ENCODE measurements at places on chromosomes 3 and 15.
A peak's percentile ranks its signal among the peaks of the same experiment; 100 is the strongest.

GRCh38 chr3:35064761-35065160 lies 574.6 kb upstream of the ARPP21 start:
- no peak for DNase-seq

DNA sequence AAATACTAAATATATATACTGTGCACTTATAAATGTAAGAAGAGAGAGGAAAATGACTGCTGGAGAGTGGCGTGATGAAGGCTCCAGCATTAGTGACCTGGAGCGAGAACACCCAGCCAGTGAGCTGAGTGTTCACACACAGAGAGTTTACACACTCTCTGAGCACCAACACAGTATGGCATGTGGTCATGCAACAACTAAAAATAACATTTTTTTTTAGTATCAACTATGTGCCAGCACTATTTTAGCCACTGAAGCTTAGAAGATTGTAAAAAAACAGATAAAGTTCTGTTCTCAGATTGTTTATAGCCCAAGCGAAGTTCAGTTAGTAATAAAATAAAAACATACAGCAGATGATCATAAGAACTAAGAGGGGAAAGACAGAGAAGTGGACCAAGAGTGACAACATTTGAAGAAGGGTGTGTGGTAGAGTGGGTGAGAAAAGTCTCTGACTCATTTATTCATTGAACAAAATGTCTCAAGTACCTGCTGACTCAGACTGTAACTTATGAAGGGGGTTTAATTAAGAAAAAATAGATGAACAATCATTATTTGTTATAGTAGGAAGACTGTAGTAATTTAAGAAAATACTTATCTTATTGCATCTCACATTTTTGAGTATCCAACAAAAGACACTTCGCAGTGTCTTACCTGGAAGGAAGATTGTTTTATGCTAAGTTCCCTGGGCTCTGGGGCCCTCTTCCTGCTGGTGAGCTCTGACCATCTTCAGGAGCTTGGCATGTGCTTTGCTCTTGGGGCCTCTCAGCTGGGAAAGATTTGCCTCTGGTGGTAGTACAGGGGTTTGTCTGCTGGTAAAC lies 43.8 kb downstream of the GAP43 start:
- DNase-seq: no peak

DNA sequence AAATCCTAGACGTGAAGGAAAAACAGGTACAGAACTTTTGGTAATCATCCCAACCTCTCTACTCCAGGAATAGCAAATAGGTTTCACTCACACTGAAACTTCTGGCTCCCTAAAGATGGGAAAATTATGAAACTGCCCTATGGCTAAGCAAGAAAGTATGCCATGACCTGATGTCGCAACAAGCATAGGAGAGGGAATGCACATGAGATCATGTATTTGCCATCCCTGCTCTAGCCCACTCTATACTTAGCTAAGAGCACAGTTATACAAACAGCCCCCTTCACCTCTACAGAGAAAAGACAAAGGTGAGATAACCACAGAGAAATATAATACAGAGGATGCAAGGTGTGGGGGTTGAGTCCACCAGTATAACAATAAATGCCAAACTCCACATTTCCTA lies 102.7 kb downstream of the TBC1D5 start:
- no peak for DNase-seq

- DNase-seq: no peak
Measured at GRCh38 chr3:154507727-154508126, 77.7 kb upstream of the GPR149 start.

DNA sequence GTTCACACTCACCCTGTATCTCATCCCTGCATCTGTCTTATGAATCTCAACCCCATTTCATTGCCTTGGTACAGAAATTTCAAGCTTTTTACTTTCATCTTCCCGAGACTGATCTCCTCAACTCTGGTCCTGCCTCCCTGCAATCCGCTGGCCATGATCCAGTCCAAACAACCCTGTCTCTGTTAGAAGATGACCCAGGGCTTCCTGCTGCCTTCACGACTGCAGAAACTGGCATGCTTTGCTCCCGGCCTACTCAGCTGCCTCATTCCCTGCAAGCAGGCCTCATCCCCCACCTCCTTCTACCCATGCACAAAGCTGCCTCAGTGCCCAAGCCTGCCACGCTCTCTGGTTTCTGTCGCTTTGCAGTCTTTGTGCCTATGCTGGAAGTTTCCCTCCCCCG lies 12.4 kb downstream of the HES1 start:
- DNase-seq: peak; percentile 85

- DNase-seq: no peak
Measured at GRCh38 chr3:140103986-140104645, 169.1 kb downstream of the CLSTN2 start.

- DNase-seq: peak; percentile 59
Measured at GRCh38 chr3:69787436-69788168, 48.3 kb downstream of the MITF start.

- no peak for DNase-seq
Measured at GRCh38 chr3:184459355-184459754, 79.5 kb downstream of the CHRD start.

- peak; percentile 93 for DNase-seq
Measured at GRCh38 chr15:68795298-68795848, 25.3 kb downstream of the ANP32A start.

- DNase-seq: no peak
Measured at GRCh38 chr3:126417515-126417914, 22.8 kb downstream of the CFAP100 start.

- DNase-seq: peak; percentile 97
Measured at GRCh38 chr15:23690450-23690852, 3.3 kb upstream of the NDN start.

GRCh38 chr15:39575180-39575579 lies 5.7 kb upstream of the THBS1 start:
- no peak for DNase-seq

- DNase-seq: no peak
Measured at GRCh38 chr3:177898185-177898584, 638.1 kb upstream of the KCNMB2 start.

- no peak for DNase-seq
Measured at GRCh38 chr3:89402051-89402450, 294.6 kb downstream of the EPHA3 start.

DNA sequence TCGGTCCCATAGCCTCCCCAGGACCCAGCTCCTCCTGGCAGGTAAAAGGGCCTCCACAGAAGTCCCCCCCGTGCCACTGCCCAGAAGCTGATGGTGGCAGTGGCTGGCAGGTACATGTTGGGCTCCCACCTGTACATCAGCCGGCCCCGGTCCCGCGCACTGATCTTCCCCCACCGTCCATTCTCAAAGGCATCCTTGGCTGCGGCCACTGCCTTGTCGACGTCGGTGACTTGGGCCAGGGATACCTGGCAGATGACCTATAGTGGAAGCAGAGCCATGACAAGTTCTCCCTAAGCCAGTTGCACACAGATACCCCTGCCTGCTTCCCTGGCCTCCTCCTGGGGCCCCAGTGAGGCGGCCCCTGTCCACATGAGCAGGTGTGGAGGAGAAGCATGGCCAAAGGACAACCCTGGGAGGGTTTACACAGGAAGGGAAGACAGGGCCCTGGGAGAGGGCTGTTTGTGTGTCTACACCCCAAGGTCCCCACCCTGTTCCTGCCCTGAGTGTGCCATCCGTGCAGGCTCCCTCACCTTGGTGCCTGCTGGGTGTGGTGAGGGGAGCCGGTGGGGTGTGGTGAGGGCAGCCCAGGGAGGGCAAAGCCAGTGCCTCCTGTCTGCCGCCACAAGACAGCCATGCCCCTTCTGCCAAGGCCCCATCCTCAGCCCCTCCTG lies 44.8 kb downstream of the ALDH1L1 start:
- no peak for DNase-seq

DNA sequence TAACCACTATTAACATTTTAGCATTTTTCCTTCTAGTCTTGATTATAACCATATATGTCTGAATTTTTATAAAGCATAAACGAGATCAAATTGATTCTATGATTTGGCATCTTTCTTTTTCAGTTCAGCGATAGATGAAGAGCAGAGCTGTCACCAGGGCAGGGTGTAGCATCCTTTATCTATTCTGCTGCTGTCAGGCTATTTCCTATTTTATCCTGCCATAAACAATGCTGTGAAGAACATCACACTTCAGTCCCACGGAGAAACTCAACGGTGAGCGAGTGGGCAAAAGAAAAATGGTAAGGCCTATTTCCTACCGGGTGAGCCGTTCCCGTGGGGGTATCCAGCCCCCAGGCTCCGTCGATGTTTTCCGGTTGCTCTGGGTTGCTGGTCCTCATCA lies 15.5 kb downstream of the TMEM40 start:
- no peak for DNase-seq

- DNase-seq: no peak
Measured at GRCh38 chr3:129758306-129758705, 135.2 kb downstream of the TMCC1 start.

- DNase-seq: no peak
Measured at GRCh38 chr15:80123034-80123433, 29.8 kb upstream of the FAH start.

- no peak for DNase-seq
Measured at GRCh38 chr3:175885231-175885766, 1026.2 kb downstream of the NAALADL2 start.

DNA sequence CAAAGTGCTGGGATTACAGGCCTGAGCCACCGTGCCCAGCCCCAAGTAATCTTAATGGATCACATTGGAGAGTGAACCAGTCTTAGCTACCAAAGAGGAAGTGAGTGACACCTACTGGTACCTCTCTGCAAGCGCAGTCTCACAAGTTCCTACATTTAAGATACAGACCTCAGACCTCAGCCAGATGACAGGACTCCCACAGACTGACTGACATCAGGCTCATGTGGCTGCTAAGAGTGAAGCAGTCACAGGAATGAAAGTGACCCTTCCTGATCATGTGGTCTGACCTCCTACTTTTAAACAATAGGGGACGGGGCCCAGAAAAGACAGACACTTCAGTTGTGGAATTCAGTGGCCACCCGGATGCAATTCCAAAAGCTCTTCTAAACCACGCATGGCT lies 36.3 kb upstream of the GNB5 start:
- DNase-seq: peak; percentile 72

- no peak for DNase-seq
Measured at GRCh38 chr3:54139630-54140029, 17.3 kb downstream of the CACNA2D3 start.

GRCh38 chr3:46127503-46127902 lies 80.6 kb downstream of the CCR1 start:
- DNase-seq: peak; percentile 58

DNA sequence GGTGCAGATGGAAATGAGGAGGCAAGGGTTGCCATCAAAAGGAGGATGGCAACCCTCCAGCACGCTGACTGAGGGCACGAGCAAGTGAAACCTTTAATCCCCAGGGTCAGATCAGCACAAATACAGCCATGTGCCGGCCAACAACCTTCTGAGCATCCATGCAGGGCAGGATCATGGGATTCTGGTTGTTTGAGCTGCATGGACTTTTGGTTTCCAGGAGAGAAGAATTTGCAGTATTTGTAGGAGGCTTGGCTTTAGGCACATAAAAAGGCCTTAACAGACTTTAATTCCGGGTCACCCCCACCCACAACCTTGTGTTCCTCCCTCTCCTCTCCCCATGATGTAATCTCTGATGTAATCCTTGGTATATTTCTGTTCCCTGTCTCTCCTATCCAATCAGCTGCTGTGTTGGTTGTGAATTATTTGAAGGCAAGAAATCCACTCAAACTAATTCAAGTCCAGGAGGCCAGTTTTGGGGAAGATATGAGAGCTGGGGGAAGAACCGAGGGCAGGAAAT lies 254.3 kb downstream of the SHQ1 start:
- peak; percentile 78 for DNase-seq

DNA sequence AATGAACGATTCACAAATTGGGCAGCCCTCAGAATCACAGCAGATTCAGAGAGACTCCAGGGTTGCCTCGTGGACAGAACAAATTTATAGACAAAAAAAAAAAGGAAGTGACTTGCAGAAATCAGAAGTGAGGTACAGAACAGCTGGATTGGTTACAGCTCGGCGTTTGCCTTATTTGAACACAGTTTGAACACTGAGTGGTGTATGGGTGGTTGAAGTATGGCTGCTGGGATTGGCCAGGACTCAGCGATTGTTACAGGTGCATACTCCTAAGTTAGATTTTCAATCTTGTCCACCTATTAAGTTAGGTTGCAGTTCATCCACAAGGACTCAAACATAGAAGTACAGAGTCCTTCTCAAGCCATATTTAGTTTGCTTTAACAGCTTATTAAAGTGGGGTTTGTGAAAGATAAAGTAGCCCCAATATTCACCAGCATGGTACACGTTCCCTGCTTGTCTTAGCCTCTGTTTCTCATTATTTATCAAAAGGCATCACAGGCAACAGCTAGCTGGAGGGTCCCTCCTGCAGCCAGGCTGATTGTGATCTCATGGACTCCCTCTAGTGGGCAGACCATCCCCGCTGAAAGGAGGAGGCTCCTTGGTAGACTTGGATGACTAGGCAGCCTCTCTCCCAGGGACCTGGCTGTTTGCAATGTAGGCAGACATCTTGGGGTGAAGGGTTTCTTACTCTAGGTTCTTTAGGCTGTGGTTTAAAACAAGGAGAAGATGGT lies 17.6 kb upstream of the ALDH1L1 start:
- DNase-seq: peak; percentile 68

DNA sequence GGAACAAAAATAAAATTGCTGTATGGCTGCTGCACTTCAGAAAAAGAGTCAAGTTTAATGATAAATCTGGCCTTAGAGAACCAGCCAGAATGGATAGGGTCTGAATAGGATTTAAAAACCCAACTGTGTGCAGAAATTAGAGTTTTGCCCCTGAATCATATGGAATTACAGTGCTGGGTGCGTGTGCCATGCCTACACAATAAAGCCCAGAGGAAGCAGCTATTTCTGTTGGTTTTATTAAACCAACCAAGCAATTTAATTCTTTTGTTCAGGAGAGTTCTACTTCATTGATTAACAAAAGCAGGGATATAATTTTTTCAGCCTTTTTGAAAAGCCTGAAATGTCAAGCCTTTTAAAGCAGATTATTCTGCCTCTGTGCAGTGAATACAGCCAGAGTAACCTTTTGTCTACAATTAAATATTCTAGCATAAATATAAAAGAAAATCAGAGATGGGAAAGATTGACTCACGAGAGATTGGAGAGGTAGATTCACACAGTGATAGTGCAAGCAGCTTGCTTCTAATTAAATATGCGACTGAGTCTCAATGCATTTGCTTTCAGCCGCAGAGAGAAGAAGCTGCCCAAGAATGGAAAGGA lies 66.7 kb upstream of the DNAJC19 start:
- DNase-seq: no peak

DNA sequence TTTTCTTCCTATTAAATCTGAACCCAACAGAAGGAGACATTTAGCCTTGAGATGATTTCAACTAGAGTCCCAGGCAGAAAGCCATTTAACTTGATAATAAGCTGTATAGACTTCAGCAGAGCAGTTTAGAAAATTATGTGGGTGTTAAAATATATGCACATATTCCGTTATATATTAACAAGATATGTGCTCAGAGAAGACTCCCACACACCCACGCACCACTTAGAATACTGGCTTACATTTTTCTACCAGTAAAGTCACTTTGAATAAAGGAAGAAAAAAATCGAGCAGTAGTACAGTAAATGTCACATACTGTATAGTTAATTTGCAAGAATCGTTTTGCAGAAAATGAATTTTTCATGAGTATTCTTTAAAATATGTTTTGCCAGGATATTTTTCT lies 599.3 kb downstream of the FGF12 start:
- DNase-seq: no peak

DNA sequence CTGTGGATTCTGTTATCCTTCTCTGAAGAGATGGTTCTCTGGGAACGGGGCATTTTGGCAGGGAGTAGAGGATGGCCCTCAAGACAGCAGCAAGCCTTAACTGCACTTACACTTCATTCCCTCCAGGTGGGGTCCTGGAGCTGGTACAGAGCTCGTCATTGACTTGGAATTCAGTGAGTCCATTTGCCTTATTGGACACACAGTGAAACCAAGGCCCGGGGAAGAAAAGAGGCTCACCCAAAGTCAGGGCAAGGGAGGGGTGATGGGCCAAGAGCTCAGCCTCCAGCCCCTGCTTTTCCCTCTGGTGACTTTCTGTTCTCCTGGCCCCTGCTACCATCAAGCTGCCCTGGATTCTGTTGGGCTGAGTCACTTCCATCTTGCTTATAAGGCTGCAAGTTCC lies 125.6 kb downstream of the ETFA start:
- DNase-seq: no peak

All from umbilical cord (tissue), 2 donors.